Activated CD4-positive, alpha-beta T cell treated with anti-CD3 and anti-CD28 coated beads for 4 hours (primary cell): ENCODE measurements at places on chromosomes 2 and 18.
A peak's percentile ranks its signal among the peaks of the same experiment; 100 is the strongest.

- no peak for DNase-seq
Observed at GRCh38 chr18:56823986-56824565, 172.9 kb downstream of the WDR7 start.

- no peak for DNase-seq
Observed at GRCh38 chr18:49019446-49020045, 68.8 kb upstream of the SMAD7 start.

DNA sequence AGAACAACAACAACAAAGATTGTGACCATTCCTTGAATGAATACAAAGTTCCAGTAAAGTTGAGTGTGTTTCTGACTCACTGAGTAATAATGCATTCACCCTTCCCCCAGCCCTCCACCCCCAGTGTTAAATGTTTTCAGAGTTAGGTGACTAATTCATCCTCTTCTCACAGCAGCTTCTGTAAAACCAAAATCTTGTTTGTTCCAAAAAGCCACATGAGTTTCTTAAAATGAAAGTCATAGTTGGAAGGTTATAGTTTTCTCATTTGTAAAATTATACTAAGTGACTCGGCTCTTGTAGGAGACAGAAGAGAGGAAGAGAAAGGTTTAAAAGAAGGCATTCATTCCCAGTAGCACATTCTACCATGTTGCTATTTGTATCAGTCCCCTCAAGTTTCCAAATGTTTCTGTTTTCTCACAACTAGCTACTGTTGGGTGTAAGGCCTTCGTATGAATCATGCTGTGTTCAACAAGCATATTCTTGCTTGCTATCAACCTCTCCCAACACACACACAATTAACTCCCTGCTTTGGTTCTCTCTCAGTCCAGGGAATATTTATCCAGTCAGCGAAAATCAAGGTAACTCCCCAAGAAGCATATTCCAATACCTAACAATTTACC lies 75.3 kb downstream of the MBD2 start:
- DNase-seq: peak; percentile 39

DNA sequence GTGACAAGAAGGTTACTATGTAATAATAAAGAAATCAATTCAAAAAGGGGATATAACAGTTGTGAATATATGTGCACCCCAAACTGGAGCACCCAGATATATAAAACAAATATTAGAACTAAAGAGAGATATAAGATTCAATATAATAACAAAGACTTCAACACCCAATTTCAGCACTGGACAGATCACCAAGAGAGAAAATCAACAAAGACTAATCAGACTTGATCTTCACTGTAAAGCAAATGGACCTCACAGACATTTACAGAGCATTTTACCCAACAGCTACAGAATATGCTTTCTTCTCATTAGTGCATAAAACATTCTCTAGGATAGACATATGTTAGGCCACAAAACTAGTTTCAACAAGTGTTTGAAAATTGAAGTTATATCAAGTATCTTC lies 287.7 kb downstream of the DSC3 start:
- DNase-seq: no peak

DNA sequence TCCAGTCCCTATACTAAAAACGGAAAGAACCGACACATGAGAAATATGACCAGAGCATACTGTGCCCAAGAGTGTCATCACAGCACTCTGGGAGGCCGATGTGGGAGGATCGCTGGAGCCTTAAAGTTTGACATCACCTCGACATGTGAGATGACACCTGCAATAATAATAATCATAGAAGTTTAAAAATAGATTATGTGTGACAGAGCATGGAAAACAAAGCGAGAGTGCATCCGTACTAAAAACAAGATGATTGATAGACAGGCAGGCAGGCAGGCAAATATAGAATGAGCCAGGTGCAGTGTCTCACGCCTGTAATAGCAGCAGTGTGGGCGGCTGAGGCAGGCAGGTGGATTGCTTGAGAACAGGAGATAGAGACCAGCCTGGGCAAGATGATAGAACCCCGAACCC lies 114.8 kb upstream of the ANKRD30BL start:
- DNase-seq: no peak

GRCh38 chr2:10326151-10326616 lies 23.5 kb downstream of the HPCAL1 start:
- DNase-seq: no peak

- DNase-seq: no peak
Observed at GRCh38 chr2:126777620-126777978, 121.1 kb upstream of the TEX51 start.

GRCh38 chr2:192288295-192288694 lies 93.6 kb upstream of the TMEFF2 start:
- DNase-seq: no peak

DNA sequence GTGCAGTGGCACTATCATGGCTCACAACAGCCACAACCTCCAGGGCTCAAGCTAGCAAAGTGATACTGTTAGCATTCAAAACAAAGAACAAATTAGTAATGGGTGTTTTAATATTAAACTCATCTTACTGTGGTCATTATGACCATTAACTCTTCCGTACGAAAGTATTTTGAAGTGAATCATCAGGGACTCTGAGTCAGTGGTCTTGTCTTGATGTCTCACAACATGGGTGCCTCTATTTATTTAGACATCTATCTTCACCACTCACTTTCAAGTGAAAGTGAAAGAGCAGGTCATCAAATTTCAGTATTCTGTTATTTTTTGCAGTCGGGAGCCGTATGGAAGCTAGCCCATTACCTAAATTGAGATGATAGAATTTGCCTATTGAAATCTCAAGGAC lies 1118.2 kb downstream of the DPP10 start:
- DNase-seq: no peak

- DNase-seq: no peak
Observed at GRCh38 chr2:17821080-17821479, 4.8 kb downstream of the MSGN1 start.

DNA sequence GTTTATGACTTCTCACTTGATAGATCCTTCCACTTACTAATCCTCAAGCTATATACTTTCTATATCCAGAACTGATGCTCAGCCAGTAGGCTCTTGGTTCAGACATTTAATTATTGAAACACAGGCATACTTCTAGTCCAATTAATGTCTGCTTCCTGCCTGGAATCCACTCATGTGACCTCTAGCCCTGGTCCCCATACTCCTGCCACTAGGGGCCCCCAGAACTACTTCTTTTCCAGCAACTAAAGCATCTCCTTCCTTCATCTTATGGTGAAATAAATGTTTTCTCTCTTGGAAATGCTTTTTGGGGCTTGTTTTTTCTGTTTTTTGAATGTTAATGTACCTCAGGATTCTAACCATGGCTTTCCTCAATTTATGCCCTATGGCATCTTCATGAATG lies 527.6 kb downstream of the SATB2 start:
- no peak for DNase-seq

GRCh38 chr18:78562531-78562961 lies 417.1 kb upstream of the SALL3 start:
- DNase-seq: no peak

- no peak for DNase-seq
Observed at GRCh38 chr2:84725717-84726116, 155.2 kb downstream of the TRABD2A start.

DNA sequence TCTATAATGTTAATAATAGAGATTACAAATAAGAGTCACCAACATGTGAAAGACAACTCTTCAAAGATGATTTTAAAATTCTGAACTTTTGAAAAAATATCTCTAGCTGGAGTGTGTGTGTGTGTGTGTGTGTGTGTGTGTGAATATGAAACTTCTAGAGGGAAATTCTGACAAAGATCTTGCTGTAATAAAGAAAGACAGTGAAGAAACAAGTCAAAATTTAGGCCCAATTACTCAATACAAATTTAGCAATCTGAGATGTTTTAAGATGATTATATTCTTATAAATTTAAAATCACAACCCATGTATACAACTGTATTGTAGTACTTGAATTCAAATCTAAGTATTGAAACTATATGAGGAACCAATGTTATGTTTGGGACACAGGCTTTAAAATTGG lies 57.2 kb upstream of the UGP2 start:
- no peak for DNase-seq

GRCh38 chr2:226011716-226012450 lies 612.4 kb downstream of the NYAP2 start:
- DNase-seq: no peak

DNA sequence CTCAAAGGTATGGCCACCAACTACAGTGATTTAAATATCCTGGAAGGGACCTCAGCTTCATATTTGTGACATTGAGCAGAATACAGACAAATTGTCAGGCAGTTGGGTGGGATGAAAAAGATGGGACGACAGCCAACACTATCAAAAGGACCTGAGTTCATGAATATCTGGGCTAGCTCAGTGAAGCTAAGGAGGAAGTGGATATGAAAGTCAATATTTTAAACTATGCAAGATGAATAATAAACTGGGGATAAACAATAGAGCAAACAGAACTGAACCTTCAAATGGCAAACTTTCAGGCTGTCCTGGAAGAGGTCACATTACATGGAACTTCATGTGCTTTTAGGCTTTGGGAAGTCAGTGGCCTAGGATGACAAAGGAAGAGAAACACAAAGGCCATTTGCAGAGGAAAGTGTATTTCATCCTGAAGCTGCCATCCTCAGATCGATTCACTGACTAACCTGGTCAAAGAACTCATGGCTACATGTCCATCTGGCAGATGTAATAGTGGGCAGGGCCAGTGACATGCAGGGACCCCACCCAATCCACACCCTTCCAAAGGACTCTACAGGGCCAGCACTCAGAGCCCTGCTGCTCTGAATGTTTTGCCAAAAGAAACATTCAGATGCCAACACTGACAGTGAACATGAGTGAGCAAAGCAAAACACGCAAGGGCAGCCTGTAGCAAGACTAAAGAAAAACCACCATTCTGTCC lies 175.7 kb downstream of the ETAA1 start:
- DNase-seq: no peak

DNA sequence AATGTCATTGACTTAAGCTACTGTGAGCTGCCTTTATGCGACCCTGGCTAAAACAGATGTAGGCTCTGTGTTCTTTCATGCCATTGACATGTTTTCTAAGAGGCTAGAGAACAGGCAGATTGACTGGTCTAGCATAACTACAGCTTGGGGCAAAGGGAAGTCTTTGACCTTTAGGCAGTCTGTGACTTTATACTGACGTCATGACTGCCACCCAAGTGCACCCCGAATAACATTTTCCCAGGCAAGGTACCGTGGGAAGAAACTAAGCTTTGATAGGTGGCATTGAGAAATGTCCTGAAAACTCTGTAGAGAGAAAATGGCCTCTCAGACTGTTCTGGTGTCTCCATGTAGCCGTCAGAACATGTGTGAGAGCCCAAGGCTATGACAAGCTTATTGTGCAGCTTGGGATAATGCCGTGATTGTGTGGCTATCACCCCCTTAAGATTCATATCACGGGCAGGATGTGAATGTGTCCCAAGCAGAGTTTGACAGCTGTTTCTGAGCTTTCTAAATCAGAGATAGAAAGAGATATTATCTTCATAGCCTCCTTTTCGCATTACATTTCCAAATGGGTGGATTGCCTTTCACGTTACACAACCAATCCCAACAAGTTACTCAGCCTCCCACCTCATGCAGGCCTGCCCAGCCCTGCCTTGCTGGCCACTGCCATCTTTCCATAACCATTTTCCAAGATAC lies 672.2 kb upstream of the ACVR2A start:
- no peak for DNase-seq

DNA sequence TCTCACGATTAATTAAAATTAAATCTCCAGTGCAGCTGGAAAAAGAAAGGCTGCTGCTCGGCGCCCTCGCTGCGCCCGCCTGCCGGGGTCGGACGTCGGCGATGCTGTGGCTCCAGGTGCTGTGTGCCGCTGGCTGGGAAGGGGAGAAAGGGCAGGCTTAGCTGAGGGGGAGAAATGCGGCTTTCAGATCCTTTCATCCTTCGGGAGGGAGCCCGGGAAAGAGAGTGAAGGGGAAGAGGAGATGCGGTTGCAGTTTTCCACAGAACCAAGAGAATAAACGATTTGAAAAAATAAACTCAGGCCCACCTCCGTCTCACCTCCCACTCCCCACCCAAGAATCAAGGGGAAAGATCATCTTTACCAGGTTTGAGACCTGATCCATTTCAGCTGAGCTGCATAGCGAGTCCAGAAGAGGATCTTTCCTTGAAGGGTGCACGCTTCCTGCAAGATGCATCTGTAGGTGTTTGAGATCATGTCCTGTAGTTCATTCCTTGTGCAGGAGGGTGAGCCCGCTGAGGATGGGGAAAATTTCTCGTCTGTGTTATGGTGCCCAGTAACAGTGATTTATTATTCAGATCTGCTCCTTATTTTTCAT lies 495 bp downstream of the TMEM169 start:
- DNase-seq: peak; percentile 7

- DNase-seq: no peak
Observed at GRCh38 chr2:67776276-67776675, 286.5 kb downstream of the C1D start.

DNA sequence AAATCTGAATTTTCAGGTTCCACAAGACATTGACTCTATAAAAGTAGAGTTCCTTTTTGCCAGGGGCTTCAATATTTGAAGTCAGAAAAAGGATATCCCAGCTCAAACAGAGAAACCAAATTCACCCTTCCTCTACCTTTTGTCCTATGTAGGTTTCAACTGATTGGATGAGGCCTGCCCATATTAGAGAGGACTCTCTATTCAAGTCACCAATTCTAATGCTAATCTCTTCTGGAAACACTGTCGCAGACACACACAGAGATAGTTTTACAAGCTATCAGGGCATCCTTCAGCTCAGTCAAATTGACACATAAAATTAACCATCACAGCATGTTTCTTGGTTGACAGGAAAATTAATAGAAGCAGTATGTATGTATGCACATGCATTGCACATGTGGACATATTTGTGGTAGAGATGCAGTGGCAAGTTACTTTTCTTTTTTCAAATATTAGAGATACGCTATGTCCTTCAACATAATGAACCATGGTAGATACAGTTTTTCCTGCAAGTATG lies 207.1 kb downstream of the RAD51AP2 start:
- no peak for DNase-seq

GRCh38 chr2:113119111-113119510 lies 8.3 kb upstream of the IL1RN start:
- DNase-seq: no peak

- DNase-seq: no peak
Observed at GRCh38 chr18:28041366-28041765, 135.6 kb downstream of the CDH2 start.

- no peak for DNase-seq
Observed at GRCh38 chr2:237456200-237456843, 30.7 kb upstream of the MLPH start.

DNA sequence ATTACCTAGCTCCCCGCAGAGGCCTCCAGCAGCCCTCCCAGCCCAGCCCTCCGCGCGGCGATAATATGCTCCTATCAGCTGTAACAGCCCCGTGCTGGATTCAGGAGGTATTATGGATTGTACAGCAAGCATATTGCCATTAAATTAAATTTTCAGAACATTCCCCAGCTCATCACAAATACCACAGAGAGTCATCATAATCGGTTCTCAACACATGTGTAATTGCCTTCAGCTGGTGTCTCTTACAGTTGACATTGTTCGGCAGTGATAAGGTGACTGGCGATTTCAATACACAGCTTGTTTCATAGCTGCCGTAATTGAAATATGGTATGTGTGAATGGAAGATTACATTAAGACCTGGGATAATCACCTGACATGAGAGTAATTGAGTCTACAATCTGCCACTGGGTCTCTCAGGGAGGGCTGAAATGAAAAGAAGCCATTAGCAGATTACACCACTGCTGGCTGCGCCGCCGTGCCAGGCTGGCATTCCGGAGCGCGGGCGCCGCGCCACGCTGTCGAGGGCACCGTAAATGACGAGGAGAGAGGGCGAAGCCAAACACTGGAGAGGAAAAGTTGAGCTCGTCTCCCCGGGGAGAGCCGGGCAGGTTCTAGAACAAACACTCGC lies 549.4 kb upstream of the SALL3 start:
- no peak for DNase-seq
